Smooth muscle cell of bladder (primary cell): ENCODE measurements at places on chromosomes 7 and 10. TPM values are rescaled to one million over a fixed set of nuclear protein-coding genes. Genes with fewer than 3 reads are reported as not detected.

Gene PDZD7
- 0.28 and 1.1 TPM in 2 replicates for total RNA-seq

Gene WNT16
- 0.14 TPM in 1 of 2 replicates, not detected in the other for total RNA-seq

Gene NPY
- total RNA-seq, result not detected in 2 replicates

Gene TWIST1
- 26.6 and 42.2 TPM in 2 replicates for total RNA-seq

Gene DRGX
- total RNA-seq, result not detected in 2 replicates

Gene ALOX5
- not detected in 2 replicates for total RNA-seq

Gene CCL24
- 0.28 TPM in 1 of 2 replicates, not detected in the other for total RNA-seq

Gene TACC2
- total RNA-seq, result 2.3 and 2.7 TPM in 2 replicates

Gene JCAD
- total RNA-seq, result 24.7 and 30.9 TPM in 2 replicates

Gene FOXI2
- total RNA-seq, result not detected in 2 replicates

Gene TET1
- 2.1 and 3.6 TPM in 2 replicates for total RNA-seq

Gene PODXL
- total RNA-seq, result 0.28 and 0.83 TPM in 2 replicates

Gene CH25H
- total RNA-seq, result 0.55 and 0.57 TPM in 2 replicates

Gene OR6B1
- total RNA-seq, result not detected in 2 replicates

Gene RPS24
- total RNA-seq, result 3,143 and 3,273 TPM in 2 replicates

Gene NUTM2E
- under 0.01 TPM in 1 of 2 replicates, not detected in the other for total RNA-seq

Gene NEURL1
- total RNA-seq, result 0.57 and 1.6 TPM in 2 replicates

Gene CLDN15
- 1.8 and 2.6 TPM in 2 replicates for total RNA-seq

Gene OPTN
- total RNA-seq, result 95.1 and 116 TPM in 2 replicates

Gene AKR1C4
- not detected in 2 replicates for total RNA-seq

Gene GRM8
- total RNA-seq, result 0.14 TPM in 1 of 2 replicates, not detected in the other

Gene ADARB2
- total RNA-seq, result not detected in 2 replicates

Gene FXYD4
- not detected in 2 replicates for total RNA-seq

Gene NRAP
- not detected in 2 replicates for total RNA-seq

Gene CALHM3
- not detected in 2 replicates for total RNA-seq

Gene CNPY1
- total RNA-seq, result not detected in 2 replicates

Gene FZD1
- total RNA-seq, result 9.5 and 15.6 TPM in 2 replicates

Gene PHTF2
- total RNA-seq, result 14.8 and 19.4 TPM in 2 replicates

Gene NEUROD6
- not detected in 2 replicates for total RNA-seq

Gene ZRANB1
- 23.3 and 26.1 TPM in 2 replicates for total RNA-seq

Gene KEL
- total RNA-seq, result 0.28 TPM in 1 of 2 replicates, not detected in the other

Gene PITX3
- total RNA-seq, result 0.14 and 0.18 TPM in 2 replicates

Gene SNX13
- 38.4 and 40.0 TPM in 2 replicates for total RNA-seq

Gene TMEM213
- total RNA-seq, result not detected in 2 replicates

Gene PNLIPRP1
- total RNA-seq, result not detected in 2 replicates

Gene CCDC6
- 20.6 and 21.1 TPM in 2 replicates for total RNA-seq

Gene REPIN1
- 34.6 and 38.4 TPM in 2 replicates for total RNA-seq

Gene TCERG1L
- total RNA-seq, result not detected in 2 replicates

Gene TRIM50
- total RNA-seq, result not detected in 2 replicates

Gene CFAP70
- 0.71 and 0.92 TPM in 2 replicates for total RNA-seq

Gene LRMDA
- 1.1 and 1.6 TPM in 2 replicates for total RNA-seq

Gene PNLIP
- not detected in 2 replicates for total RNA-seq

Gene EXOC4
- total RNA-seq, result 110 and 137 TPM in 2 replicates

Gene SLC18A3
- total RNA-seq, result not detected in 2 replicates
